ENCODE measurements at places on chromosomes 1 and 21. TPM values are rescaled to one million over a fixed set of nuclear protein-coding genes. Genes with fewer than 3 reads are reported as not detected.

GRCh38 chr1:221925947-221926346 is 184.1 kb upstream of the DUSP10 start:
- H3K4me3 ChIP-seq = no peak overlapping the region
- DNase-seq = no peak
- H3K36me3 ChIP-seq = no peaks in the 10 kb centered on the region
- peaks cover 2% of the 10 kb centered on the region for H3K4me1 ChIP-seq
- no peak overlapping the region for H3K27ac ChIP-seq

- no peak for DNase-seq
- peaks cover 19% of the 10 kb centered on the region for H3K27me3 ChIP-seq
- no peaks in the 10 kb centered on the region for H3K36me3 ChIP-seq
- no peak overlapping the region for H3K27ac ChIP-seq
Observed at GRCh38 chr21:46100020-46100419, 2.1 kb downstream of the COL6A2 start.

DNA sequence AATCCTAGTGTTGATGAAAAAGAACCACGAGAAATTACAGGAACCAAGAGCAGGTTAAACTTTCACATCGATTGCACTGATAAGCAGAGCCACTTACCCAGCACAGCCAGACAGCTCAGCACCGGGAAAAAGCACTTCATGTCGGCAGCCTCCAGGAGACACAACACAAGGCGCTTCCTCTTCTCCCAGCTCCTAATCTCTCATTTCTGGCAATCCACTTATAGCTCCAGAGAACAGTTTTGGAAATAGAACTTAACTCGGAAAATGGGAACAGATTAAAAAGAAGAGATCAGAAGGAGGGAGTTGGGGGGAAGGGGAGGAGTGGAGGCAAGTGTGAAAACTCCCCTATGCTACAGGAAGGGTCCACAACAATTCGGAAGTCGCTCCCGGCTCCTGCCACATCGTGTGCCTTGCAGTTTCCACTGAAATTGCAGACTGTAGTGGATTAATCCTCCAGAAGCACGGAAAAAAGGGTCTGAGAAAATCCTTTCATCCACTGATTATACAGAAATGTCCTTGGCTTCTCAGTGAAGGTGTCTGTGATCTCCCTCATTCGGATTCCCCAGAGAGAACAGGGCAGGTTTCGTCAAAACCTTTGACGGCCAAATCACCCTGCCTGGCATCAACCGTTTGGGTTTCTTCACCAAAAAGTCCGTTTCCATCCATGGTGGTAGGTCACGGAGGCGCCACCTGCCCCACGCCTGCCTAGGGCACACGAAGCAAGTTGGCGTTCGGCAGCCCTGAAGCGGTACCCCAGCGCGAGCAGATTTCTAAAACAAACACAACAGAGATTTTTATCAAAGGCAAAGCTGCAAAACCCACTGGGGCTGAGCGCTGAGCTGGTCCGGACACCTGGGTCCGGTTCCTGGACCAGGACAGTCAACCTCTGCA is 1.1 kb downstream of the IGSF3 start:
- H3K36me3 ChIP-seq = no peaks in the 10 kb centered on the region
- no peak overlapping the region for H3K27ac ChIP-seq
- peaks cover 76% of the 10 kb centered on the region for H3K27me3 ChIP-seq

DNA sequence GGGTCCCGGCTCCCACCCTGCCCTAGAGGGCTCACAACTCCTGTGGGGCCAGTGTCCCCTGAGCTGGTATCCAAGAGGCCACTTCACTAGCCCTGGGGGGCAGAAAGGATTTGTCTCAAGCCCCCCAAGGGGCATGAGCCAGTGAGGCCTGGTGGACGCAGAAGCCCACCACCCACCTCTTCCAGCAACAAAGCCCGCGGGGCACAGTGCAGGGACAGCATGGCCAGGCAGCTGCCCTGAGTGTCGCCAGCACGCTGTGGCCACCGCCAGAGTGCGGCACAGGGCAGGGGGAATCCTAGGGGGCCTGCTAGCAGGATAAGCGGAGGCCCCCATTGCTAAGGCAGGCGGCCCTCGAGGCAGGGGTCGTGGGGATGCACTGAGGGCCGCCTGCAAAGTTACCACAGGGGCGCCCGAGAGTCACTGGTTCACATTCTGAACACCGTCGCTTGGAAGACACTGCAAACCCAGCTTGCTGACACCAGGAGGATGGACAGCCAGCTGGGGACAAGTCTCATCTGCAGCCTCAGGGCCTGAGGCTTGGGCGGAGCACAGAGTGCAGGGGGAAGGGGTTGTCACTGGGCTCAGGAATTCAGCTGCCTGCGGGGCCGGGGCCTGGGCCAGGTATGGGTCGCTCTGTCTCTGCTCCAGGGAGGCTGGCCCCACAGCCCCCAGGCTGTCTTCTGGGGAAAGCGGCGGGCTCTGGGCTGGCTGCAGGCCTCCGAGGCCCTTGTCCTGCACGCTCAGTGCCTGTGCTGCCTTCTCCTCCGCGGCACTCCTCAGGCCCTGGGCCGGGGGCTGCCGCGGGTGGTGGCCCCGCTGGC is 26.8 kb downstream of the SLC19A1 start:
- H3K36me3 ChIP-seq = peaks cover 39% of the 10 kb centered on the region
- no peak overlapping the region for H3K27ac ChIP-seq
- H3K4me3 ChIP-seq = no peak overlapping the region
- H3K27me3 ChIP-seq = no peaks in the 10 kb centered on the region
- DNase-seq = no peak
- H3K4me1 ChIP-seq = peaks cover 24% of the 10 kb centered on the region

DNAJC6 gene
- total RNA-seq = 1.4 TPM
